ENCODE measurements at places on chromosomes 1 and 21.

- DNase-seq: no peak
Measured at GRCh38 chr1:80646053-80646452, 1154.7 kb upstream of the ADGRL2 start.

DNA sequence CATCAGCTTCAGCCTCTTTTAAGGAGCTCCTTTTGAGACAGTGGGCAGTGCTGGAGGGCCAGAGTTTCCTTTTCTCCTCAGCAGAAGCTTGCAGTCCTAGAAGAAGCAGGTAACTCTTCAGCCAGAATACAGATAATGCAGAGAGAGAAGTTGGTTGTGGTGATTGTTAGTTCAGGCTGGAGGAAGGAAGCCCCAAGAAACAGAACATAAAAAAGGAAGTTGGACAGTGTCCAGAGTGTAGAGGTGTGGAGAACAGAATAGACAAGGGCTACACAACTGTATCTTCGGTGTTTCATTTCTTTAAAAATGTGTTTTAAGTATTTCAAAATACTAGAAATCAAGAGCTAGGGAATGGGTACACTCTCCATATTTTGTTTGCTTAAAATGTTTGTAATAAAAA, 6.4 kb upstream of the TACSTD2 start:
- no peak for DNase-seq

GRCh38 chr1:61170328-61171238, 88.2 kb downstream of the NFIA start:
- DNase-seq: no peak

GRCh38 chr1:206050655-206051235, 2.2 kb upstream of the RHEX start:
- peak; percentile 27 for DNase-seq

DNA sequence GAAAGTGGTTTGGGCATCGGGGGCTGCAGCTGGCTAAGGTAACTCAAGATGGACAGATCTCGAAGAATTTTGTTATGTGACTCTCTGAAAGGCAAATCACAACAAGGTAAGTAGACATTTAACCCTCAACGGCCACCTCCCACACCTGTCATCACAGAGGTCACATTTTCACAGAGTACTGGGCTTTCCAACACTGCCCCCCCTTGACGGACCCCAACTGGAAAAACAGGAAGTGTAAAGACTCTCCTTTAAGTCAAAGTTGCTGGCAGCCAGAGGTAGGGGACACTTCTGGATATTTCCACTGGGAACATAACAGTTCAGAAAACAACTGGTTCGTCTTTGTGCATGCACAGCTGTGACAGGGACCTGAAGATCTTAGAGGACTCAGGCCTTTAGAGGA, 22.3 kb downstream of the NOL9 start:
- no peak for DNase-seq

DNA sequence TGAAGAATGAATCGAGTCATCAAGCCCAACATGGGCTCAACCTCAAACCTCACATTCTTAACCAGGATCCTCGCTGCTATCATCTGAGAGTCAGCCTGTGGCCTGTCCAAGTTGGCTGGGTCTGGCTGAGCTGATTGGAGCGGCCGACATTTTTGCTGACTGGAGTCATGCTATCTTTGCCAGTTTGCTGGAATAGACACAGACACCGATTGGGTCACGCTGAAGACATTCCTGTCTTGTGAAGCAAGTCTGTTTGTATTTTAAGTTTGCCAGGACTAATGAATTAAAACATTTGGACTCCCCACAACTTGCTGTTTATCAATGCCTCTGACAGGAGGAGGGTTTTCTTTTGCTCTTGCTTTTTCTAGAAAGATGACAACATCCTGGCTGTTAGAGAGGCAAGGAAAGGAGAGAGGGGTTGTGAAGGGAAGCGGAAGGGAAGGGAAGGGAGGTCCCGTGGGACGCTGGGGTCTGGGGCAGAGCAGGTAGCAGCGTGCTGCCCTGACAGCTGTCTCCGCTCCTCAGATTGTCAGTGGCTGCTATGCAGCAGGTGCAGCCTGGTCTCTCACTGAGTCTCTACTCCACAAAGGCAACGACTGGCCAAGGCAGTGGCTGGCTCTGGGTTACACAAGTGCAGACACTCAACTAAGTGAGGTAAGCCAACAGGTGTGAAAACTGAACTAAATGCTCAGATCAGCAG, at the start of gene MAP3K7CL:
Gene MAP3K7CL, plus strand, starts transcription at position 375 of the 700 bp plus-strand sequence. CDS start 2,701 bp downstream, outside the sequence.
- DNase-seq: no peak

DNA sequence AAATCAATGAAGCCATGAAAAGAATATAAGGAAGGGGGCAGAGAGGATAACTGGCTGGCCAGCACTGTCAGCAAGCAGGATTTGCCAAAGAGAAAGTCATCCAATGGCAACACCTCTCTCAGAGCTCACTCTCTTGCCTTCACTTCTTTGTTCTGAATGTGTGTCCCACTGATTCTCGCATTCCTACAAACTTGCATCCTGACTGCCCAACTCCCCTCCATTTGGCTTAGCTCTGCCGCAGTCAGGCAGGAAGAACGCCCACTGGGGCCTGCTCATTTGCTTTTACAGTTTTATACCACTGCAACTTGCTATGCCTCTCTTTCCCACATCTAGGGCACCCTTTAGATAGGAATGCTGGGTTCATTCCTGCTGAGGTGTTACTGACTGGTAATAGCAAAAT, 364.2 kb upstream of the ST6GALNAC5 start:
- no peak for DNase-seq

DNA sequence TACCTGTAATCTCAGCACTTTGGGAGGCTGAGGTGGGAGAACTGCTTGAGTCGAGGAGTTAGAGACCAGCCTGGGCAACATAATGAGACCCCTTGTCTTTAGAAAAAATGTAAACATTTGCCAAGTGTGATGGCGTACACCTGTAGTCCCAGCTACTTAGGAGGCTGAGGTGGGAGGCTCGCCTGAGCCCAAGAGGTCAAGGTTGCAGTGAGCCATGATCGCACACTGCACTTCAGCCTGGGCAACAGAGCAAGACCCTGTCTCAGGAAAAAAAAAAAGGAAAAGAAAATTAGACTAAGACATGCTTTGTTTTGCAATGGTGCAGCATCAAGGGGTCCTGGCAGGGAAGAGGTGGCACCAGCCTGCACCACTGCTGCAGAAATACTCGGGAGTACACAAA, 16.8 kb upstream of the GPR157 start:
- no peak for DNase-seq

GRCh38 chr1:150352866-150353265, 11.1 kb upstream of the RPRD2 start:
- no peak for DNase-seq

DNA sequence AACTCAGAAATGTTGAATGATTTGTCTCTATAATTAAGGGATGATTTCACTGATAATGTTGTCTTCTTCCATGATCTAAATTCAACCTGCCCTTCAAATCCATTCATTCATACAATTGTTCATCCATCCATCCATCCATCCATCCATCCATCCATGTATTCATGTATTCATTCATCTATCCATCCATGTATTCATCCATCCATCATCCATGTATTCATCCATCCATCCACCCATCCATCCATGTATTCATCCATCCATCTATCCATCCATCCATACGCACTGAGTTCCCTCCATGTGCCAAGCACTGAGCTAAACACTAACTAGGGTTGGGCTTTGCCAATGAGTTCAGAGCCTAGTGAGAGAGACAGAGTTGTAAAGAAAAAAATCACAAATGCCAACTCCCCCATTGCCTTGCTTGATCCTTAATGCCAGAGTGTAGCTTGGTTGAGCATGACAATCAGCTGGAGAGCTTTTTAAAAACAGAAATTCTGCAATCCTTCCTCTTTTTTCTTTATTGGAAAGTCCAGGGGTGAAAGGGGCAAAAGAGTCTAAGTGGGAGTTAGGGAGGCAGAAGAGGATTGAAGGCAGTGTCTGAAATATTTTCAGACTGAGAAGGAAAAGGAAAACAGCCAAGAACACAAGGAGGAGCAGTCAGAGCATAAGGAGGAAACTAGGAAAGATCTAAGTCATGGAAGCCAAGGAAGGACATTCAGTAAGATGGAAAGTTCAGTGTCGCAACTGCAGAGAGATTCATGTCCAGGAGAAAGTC, 92.4 kb upstream of the ERG start:
- no peak for DNase-seq

GRCh38 chr1:94925561-94926125, 1.3 kb downstream of the CNN3 start:
- no peak for DNase-seq

GRCh38 chr1:225965231-225965630, 24.2 kb upstream of the LEFTY2 start:
- no peak for DNase-seq

GRCh38 chr1:47178654-47179016, 11.2 kb downstream of the PDZK1IP1 start:
- DNase-seq: no peak

DNA sequence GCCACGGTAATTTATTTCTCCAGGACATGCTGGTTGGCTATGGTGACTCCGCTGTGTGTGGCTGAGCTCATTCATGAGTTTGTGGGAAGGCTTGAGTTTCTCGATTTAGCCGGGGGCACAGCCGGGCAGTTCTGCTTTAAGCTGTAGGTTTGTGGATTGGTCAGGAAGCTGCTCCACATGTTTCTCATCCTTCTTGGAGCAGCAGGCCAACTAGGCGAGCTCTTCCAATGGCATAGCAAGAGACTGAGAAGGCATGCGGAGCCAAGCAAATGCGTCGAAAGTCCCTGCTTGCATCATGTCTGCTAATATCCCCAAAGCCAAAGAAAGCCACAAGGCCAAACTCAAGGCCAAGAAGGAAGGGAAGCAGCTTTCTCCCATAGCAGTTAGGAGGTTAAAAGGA, 71.6 kb upstream of the GREM2 start:
- no peak for DNase-seq

DNA sequence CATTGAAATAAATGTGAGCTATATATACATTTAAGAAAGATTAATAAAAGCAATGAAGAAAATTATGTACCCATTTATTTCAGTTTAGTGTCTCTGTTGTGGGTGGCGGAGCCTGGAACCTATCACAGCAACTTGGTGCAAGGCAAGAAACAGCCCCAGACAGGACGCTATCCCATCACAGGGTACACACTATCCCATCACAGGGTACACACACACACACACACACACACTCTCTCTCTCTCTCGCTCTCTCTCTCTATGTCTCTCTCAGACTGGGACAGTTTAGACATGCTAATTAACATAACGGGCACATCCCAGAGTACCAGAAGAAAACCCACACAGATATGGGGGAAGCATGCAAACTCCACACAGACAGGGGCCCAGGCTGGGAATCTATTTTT, 6.5 kb upstream of the IL6R start:
- DNase-seq: no peak

DNA sequence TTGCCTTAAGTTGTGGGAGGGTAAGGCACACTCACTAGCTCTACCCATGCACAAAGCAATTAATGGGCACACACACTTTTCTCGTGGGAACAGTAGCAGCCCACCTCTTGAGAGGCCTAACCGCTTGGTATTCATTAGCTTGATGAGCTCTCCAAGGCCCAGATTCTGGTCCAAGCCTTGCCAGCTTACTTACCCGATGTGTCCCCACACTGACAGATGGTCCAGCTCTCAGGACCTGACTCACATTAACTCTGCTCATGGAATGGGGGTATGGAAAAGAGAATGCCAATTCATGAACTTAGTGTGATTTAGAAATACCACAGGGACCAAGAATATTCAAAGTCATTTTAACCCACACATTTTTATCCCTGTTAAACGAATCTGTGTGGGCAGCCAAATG, 106.8 kb upstream of the CACHD1 start:
- no peak for DNase-seq
